ENCODE measurements at places on chromosomes 4 and X.

GRCh38 chr4:80015407-80016189, 57.4 kb downstream of the ANTXR2 start:
- DNase-seq, result no peak

GRCh38 chr4:173181848-173182247, 13.2 kb downstream of the GALNT7 start:
- peak; percentile 71 for DNase-seq

GRCh38 chrX:45258731-45259402, 58.2 kb upstream of the DIPK2B start:
- DNase-seq, result no peak

DNA sequence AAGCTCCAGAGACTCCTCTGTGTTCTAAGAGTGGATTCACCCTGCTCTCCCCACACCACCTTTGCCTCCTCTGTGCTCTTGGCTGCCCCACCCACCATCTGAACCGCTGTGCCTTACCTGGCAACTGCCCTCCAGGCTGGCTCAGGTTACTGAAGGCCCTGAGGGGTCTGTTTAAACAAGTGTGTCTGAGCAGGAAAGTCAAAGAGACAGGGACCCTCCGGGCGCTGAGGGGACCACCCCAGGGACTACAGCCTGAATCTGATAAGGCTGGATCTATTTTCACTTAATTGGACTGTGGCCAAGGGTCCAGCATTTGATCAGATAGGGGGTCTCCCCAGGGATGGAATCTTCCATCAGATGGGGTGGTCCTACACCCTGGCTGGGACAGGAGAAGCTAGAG, 10.4 kb upstream of the MSX1 start:
- no peak for DNase-seq

DNA sequence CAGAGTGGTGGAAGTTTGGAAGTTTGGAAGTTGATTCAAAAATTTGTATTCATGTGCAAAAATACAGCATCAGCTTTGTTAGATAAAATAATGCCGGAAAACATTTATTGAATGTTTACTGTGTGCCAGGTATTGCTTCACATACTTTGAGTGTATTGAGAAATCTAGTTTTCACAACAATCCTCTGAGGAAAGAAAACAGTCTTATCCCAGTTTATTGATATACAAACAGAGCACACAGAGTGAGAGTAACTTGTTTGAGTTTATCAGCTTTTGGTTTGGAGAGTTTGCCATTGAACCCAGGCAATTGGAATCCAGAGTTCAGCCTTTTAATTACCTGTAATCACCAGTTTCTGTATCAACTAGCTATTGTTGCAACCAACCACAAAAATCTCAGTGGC, 127.2 kb upstream of the RPS6KA3 start:
- no peak for DNase-seq

- DNase-seq, result no peak
Observed at GRCh38 chr4:11543706-11544105, 115.0 kb upstream of the HS3ST1 start.

DNA sequence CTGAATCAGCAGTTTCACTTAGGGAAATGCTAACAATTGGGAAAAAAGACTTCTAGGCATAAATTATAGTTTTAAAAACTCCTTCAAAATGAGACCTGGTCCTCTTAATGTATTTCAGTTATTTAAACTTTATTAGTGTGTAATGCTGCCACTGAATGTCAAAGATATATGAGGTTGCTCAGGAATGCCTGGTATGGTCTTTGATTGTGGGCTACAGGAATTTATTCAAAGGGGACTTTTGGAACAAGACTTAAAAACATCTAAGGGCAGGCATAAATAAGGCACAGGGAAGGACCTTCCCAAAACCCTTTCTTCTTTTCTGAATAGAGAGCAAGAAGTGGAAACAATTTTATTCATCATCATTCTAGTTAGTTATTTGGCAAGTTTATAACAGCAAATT, 439.1 kb downstream of the TLL1 start:
- DNase-seq, result peak; percentile 59

DNA sequence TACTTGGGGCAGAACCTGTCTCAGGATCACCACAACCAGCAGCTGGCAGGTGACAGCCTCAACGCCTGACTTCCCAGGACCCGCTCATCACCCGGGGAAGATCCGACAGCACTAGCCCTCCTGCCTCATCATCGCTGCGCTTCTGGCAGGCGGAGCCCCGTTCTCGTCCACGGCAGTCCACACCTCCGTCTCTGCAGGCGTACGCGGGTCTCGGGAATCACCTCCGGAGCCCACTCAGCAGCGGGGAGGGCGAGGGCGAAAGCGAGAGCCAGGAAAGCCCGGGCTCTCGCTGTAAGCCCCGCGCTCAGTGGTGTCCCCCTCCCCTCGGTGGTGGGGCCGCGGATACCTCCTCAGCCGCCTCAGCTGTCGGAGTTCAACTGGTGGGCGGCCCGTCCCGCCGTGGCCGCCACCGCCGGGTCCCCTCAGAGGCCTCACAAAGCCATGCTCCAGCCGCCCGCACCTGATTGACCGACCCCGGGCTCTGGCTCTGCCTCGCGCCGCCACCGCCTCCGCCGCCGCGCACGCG, 518 bp upstream of the CNKSR2 start:
- no peak for DNase-seq

All from fibroblast of skin of right biceps (primary cell).